ENCODE measurements at places on chromosomes 7 and 10. TPM values are rescaled to one million over a fixed set of nuclear protein-coding genes. Genes with fewer than 3 reads are reported as not detected.

Gene ANKRD22
- polyA plus RNA-seq, result not detected

DNA sequence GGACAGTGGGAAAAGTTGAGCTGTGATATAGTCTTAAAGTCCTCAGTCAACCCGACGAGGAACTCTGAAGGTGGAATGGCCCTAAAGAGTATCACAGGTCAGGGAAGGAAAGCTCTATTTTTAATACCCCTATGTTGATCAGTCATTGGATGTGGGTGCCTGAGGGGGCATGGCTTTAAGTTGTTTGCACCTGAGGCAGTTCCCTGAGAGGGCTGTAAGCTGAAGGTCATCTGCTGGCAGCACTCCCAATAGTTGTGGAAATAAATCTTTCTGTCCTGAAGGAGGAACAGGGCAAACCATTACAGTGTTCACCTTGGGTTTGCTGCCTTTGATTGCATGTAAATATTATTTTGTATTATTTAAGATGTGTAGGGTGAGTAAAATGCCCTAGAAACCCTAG, 17.8 kb upstream of the C1GALT1 start:
- DNase-seq, result no peak

GRCh38 chr10:120995768-120996167, 144.6 kb downstream of the WDR11 start:
- DNase-seq, result no peak

GRCh38 chr7:128948976-128949760, 11.4 kb downstream of the IRF5 start:
- no peak for DNase-seq

GRCh38 chr10:7230951-7231350, 179.9 kb downstream of the SFMBT2 start:
- DNase-seq, result no peak
